ENCODE measurements at places on chromosomes 7 and 10. TPM values are rescaled to one million over a fixed set of nuclear protein-coding genes. Genes with fewer than 3 reads are reported as not detected.

DNA sequence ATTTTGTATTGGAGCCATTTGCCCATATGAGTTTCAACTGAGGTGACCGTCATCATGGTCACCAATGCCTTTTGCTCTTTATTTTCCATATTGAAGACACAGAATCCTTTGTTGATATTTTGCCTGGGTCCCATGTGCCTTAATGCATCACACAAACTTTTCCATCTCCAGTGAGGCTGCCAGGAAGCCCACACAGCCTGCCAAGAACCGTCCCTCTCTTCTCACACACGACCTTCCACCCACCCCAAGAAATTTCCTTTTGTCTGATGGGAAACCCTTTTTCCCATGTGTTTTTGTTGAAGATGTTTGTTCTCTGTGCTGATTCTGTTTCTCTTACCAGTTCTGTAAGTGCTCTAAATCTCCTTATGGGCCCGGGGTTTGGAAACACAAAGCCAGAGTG, 168.9 kb downstream of the CSTF2T start:
- no peak for DNase-seq

DNA sequence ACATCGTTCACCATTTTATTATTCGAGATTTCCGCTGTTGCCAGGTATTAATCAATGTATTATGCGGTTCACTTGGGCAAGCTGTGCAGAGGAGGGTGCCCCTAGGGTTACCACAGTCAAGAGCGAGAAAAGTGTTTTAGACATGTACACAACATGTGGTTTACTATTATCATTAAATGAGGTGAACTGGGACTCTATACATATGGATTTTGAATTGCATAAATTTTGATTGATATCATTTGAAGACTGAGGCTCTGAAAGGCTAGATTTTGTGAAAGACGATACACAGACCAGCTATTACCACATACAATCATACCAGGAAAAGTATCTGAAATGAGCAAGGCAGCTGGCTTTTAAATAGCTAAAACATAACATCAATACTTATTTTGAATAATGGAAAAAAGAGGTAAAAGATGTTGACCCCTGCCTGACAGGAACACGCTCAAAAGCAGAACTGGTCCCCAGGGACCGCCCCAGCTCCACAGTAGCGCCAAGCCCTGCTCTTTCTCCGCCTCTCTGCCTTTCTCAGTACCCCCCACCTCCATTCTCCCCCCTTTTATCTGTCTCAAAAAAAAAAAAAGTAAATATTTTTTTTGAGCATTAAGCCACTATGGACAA, 413.4 kb upstream of the MKI67 start:
- DNase-seq: no peak

DNA sequence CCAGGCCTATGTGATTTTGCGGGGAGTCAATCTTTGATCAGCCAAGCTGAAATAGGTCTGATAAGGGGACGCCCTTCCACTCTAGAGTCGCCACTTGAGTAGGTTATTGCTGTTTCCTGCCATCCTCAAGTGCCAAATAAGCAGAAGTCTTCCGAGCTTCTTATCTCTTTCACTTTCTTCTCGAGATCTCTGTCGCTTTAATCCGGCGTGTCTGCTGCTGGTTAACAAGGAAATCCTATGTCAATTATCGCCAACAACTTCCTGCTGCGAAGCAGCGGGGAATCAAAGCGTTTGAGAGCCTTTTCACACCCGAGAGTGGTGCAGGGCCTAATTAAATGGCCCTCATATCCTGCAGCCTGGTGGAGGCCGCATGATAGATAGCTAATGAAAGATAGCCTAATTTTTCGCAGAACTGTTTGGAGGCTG, 215.9 kb downstream of the RAB11FIP2 start:
- DNase-seq: no peak

The ADAM12 gene
- 0.22 TPM for total RNA-seq

The PCDH15 gene
- not detected for total RNA-seq

- DNase-seq: no peak
These were observed 260.4 kb upstream of the NFE2L3 start for GRCh38 chr7:25891591-25891990.

DNA sequence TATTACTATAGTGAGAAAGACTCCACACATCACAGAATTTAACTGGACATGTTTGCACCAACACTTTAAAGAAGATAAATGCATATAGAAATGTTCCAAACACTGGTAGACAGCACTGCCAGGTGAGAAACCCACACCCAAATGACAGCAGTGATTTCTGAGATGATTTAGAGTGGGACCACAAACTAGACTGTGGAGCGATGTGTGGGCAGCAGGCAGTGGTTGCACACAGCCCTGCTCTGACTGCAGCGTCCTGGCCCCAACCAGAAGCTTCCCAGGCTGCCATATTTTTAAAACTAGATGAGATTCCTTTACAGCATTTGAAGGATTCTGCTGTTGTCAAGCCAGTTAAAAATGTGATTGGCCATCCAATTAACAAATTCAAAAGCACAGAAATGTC, 47.7 kb upstream of the COMMD3 start:
- no peak for DNase-seq

- no peak for DNase-seq
These were observed 444.0 kb upstream of the MGMT start for GRCh38 chr10:129023082-129023481.

Measured in B cell (primary cell).